ENCODE measurements at places on chromosomes 7 and 10.

GRCh38 chr10:49605216-49605938, 4.7 kb upstream of the SLC18A3 start:
- no peak for DNase-seq

GRCh38 chr7:70374772-70375533, 757.0 kb upstream of the GALNT17 start:
- DNase-seq: no peak

GRCh38 chr7:50497068-50497642, 47.0 kb upstream of the FIGNL1 start:
- no peak for DNase-seq

DNA sequence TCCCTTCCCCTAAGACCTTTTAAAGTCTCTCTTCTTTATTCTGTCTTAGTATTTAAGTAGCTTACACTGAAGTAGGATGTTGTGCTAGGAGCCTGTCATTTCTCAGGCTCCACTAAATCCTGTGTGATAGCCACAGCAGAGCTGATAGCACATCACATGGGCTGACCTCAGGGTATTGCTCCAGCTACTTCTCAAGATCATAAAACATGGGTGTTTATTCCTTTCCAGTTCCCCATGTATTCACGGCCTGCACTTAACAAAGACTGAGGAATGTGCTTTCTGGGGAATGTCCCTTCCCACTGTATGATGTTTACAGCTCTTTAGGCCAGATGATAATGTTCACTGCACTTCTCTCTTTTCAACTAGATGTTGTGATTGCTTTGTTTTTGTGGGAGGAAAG, 1086.8 kb downstream of the KCNMA1 start:
- no peak for DNase-seq

- no peak for DNase-seq
These were observed 32.2 kb upstream of the ZNF716 start for GRCh38 chr7:57417736-57418135.
